Stimulated activated CD4-positive, alpha-beta T cell treated with anti-CD3 and anti-CD28 coated beads, TNF-alpha, amount 100 ng/mL, for 1 hour (primary cell): ENCODE measurements at places on chromosomes 11 and 22.

DNA sequence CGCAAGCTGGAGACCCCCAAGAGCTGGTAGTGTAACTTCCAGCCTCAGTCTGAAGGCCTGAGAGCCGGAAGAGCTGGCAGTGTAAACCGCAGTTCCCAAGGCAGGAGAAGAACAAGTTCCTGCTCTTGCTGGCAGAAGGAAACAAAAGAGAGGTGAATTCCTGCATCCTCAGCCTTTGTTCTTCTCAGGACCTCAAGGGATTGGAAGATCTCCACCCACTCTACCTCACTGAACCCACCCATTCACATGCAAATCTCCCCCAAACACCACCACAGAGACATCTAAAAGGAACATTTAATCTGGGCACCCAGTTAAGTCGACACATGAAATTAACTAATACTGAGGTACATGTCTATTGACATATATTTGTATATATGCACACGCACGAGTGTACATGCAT lies 1310.3 kb downstream of the TBC1D22A start:
- no peak for DNase-seq

- no peak for DNase-seq
Observed at GRCh38 chr22:46476547-46476941, 60.9 kb downstream of the CELSR1 start.

DNA sequence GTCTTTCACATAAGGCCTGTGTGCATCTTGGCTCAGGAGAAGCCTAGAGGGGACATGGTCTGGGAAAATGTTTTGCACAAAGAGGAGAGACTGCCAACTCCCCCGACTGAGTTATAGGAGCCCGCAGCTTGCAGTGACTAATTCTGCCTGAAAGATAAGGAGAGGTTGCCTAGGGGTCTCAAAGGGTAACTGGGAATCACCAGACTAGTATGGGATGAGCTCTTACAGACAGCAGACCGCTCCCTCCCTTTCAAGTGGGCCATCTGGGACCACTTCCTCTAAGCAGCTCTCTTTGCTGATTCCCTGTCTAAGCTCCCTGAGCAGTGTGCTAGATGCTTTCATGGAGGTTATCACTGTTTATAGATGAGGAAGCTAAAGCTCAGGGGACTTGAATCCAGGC lies 105.1 kb downstream of the TENM4 start:
- no peak for DNase-seq

DNA sequence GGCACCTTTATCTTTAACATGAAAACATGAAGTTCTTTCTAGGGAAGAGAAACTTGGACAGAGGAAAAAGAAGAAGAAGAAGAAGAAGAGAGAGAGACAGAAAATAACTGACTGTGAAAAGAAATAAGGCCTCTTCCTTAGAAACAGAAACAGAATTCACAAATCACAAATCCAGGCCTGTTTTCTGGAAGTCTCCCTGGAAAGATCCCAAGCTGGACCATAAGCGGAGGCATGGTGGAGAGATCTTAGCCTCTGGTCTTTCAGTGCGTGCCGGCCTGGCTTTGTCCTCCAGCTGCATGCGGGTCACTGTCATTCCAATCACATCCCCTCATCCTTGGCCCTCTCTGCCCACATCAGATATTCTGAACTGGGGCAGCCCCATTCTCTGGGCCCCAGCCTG lies 6.9 kb downstream of the FXYD6 start:
- no peak for DNase-seq

- no peak for DNase-seq
Observed at GRCh38 chr11:119942583-119943297, 195.2 kb downstream of the TRIM29 start.

- DNase-seq = no peak
Observed at GRCh38 chr11:125398994-125399640, 96.9 kb downstream of the FEZ1 start.

GRCh38 chr11:62555464-62556107 lies 9.0 kb upstream of the AHNAK start:
- no peak for DNase-seq

- DNase-seq = no peak
Observed at GRCh38 chr11:125457814-125458343, 38.2 kb downstream of the FEZ1 start.

GRCh38 chr11:2467695-2468055 lies 22.9 kb downstream of the KCNQ1 start:
- DNase-seq = no peak

DNA sequence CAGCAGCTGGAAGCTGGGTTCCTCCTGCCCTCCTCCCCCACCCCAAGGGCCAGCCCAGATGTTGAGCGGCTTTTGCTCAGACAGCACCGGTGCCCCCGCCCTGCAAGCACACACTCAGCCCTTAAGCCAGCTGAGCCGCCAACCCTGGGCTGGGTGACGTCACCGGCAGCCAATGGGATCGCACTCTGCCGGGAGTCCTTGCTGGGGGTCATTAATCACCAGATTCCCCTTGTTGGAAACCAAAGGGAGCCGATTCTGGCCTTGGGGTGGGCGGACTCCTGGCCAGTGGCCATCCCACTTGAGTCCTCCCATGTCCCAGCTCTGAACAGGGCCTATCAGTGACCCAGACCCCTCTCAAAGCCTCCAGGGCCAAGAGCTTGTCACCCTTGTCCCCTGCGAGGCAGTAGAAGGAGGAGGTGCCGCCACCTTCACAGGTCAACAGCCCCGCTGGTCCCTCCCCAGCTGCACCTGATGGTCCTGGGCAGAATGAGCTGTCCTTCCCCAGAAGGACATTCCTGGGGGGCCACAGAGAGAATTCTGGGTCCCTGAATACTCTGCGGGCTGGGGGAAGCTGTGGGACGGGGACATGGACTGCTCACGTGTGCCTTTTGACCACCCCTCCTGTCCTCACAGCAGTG lies 7.4 kb downstream of the DUSP8 start:
- no peak for DNase-seq

DNA sequence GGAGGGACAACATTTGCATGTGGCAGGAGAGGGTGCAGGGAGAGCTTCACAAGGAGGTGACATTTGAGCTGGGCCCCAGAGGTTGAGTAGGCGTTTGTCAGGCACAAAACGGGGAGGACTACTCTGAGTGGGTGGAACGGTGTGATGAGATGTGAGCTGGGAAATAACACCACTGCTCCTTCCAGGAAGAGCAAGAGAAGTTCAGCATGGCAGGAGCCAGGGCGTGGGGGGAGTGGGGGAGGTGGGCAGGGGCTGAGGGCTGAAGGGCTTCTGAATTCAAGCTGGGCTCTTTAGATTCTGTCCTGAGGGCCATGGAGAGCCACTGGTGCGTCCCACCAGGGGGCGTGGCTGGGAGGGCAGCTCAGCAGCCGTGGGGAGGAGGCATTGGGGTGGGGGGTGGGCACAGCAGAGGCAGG lies 54.2 kb downstream of the OTOG start:
- no peak for DNase-seq

DNA sequence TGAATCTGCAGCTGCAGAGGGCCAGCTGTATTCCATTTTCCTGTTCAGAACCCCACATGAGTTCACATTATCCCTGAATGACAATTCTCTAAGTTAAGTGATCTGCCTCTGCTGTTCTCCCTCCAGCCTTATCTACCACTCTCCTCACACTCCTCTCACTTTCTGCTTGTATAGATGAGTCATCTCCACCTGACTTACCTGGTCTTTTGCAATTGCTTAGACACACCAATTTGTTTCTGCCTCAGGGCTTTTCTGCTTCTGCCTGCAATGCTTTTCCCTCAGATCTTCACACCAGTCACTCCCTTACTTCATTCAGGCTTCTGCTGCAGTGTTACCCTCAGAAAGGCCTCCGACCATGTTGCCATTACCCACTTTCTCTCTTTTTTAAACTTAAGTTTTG lies 118.1 kb downstream of the ATM start:
- DNase-seq = no peak

DNA sequence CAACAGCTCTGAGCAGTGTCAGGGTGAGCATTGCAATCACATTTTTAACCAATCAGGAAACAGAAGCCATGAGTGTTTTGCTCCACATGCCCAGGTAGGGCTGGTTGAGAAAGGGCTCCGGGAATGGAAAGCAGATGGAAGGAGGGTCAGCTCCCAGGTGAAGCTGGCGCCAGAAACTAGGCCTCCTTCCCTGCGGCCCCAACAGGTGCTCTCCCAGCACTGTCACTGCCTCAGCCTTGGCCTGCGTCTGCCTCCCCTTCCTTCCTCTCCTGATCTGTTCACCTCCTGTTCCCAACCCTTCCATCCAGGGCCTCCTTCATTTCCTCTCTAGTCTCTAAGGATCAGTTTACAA lies 4.6 kb upstream of the VSIG10L2 start:
- DNase-seq = no peak

GRCh38 chr11:108032800-108033199 lies 24.1 kb downstream of the CUL5 start:
- DNase-seq = no peak

DNA sequence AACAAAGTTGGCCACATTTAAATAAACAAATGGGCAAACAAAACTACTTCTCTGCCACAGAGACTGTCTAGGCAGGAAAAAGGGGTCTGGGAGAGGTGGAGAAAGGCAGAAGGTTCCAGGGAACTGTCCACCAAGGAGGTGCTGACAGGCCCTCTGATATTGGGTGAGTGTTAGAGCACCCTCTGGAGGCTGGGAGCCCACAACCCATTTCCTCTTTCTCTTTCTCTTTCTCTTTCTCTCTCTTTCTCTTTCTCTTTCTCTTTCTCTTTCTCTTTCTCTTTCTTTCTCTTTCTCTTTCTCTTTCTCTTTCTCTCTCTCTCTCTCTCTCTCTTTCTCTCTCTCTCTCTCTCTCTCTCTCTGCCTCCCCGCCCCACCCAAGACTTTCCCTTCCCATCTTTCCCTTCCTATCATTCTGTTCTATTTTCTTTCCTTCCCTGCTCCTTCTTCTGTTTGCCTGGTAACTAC lies 912.8 kb downstream of the DLG2 start:
- DNase-seq = no peak

DNA sequence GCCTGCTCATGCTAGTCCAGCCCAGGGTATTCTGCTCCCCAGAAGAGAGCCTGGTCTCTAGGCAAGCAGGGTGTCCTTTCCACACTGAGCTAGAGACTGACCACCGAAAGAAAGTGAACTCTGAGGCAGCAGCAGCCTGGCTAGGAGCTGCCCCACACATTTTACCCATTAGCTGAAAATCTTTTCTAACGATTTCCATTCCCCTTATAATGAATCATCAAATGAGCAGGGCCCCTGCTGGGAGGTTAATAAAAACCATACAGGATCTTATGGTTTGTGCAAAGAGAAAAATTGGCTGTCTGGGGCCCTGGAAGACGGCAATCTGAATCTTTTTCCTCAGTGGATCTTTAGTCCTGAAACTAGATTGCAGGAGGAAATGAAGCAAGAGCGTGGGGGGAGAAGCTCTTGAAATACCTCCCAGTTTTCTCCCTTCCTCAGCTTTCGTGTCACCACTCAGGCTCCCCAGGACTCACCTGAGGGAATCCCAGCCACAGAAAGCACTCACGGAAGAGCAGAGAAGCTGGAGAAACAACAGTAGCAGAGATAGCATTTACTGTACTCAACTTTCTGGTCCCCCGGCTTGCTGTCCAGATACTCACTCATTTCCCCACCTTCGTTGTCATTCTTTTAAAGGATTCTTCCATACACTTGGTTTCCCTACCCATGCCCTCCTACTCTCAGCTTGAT lies 74.7 kb upstream of the CD44 start:
- DNase-seq = no peak

GRCh38 chr22:17972385-17973191 lies 51.8 kb downstream of the MICAL3 start:
- DNase-seq = no peak

DNA sequence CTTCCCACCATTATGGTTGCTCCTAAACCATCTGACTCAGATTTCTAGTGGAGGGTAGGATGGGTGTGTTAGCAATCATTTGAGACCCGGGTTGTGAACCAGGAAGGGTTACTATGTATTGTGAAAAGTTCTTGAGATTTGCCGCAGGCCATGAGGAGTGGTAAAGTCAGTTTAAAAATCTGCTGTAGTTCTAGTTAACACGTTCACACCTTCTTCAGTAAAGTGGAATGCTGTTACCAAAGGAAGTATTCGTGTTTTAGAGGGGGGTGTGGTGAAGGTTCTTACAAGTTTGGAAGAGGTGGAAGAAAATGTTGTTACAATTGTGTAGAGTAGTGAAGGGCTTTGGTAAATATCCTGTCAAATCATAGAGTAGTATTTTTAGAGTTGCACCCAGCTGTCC lies 2.6 kb downstream of the MTMR3 start:
- DNase-seq = no peak

DNA sequence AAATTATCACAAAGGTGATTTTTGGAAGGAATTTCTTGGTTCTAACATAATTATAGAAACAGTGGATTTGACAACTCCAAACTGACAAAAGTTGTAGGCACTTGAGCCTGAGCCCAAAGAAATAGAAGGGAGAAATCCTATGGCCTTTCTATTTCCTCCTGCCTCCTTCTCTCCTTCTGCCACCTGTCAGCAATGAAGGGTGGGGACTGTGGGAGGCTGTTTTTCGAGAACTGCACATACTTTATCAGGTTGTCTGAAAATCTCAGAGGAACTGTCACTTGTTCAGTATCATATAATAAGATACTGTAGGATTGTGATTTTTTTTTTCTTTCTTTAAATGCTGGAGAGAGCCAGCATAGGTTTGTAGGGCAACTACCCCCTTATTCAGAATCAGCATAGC lies 187.9 kb upstream of the SESN3 start:
- no peak for DNase-seq

- no peak for DNase-seq
Observed at GRCh38 chr11:9530901-9531625, 42.4 kb upstream of the WEE1 start.

- no peak for DNase-seq
Observed at GRCh38 chr11:30605036-30605605, 19.0 kb upstream of the MPPED2 start.

- no peak for DNase-seq
Observed at GRCh38 chr11:278001-278951, at the start of gene NLRP6. Gene NLRP6, plus strand, starts transcription at chr11:278407. Its CDS starts 163 bp downstream, at chr11:278570.

DNA sequence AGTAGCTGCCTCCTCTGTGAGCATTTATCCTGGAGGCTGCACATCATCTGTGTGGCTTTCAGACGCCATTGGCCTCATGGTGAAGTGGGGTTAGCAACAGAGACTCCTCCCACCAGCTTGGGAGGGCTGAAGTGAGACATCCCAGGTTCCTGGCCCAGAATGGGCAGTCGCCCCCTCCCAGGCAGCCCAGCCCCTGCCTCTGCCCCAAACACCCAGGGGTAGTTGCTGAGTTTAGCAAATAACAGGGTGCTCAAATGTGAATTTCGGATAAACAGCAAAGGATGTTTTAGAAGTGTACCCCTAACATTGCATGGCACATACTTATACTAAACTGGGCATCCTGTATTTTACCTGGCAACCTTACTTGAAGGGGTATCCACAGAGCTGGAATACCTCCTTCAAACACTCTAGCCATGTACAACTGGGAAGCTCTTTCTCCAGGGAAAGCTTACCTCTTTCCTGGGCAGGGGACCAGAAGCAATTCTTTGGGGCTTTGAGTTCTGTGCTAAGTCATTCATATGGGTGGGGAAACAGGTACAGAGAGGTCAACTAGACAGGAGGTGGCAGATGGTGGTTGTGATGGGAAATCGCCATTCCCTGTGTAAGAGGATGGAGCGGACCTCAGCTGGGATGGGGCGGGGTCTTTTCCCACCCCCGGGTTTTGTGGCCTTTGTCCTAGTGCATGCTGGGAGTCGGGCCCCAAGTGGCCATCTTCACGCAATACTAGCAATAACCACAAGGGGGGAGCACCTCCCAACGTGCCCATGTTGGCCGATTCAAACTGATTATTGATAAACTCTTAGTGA lies 19.3 kb downstream of the MTFP1 start:
- no peak for DNase-seq

- no peak for DNase-seq
Observed at GRCh38 chr11:130485983-130486382, 37.5 kb downstream of the ADAMTS15 start.
